HT1080 (cell line): ENCODE measurements at places on chromosomes 5 and 9. TPM values are rescaled to one million over a fixed set of nuclear protein-coding genes. Genes with fewer than 3 reads are reported as not detected.

ZNF462 gene
- 11.6 and 11.9 TPM in 2 replicates for total RNA-seq

CEL gene
- total RNA-seq: 0.45 TPM in 1 of 2 replicates, not detected in the other

GRCh38 chr9:34663303-34663605, 797 bp upstream of the CCL27 start:
- DNase-seq: no peak

DNA sequence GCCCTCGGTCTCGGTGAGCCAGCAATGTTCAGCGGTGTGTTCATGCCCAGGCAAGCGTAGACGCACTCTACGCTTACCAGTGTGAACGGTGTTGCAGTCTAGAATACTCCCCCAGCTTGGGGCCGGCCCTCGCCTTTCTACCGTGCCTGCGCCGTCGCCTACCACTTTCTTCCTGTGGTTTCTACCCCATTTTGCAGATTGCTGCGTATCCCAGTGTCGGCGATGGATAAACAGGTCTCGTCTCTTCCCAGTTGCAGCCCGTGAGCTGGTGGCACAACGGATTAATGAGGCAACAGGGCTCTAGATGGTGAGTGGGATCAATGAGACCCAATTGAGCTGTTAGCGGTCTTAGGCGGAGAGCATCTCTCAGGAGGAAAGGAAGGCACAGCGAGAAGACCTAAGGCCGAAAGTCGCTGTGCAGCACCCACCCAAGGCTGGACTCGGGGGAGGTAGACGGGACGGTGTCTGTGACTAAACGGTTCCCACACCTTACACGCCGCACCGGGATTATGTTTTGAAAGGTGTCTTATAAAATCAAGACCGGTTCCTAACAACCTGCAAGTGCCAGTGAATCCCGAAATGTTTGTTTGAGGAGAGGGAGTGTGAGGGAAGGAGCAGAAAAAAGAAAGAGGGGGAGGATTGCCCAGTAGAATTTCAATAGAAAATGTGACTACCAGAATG, 5.8 kb downstream of the OTP start:
- no peak for DNase-seq

DNA sequence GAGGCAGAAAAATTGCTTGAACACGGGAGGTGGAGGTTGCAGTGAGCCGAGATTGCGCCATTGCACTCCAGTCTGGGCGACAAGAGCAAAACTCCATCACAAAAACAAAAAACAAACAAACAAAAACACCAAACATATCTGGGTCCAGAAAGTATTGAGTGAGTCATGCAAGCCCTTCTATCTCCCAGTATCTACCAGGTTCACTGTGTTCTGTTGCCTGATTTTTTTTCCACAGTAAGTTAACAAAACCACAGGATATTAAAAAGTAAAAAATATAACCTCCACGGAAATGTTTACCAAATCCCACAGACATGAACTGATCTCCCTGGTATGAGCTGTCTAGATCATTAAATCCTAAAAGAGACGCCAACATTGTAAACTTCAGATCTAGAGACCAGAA, 94.4 kb downstream of the ANKH start:
- DNase-seq: no peak

ANKRD31 gene
- total RNA-seq: 0.08 and 0.13 TPM in 2 replicates

CAAP1 gene
- 26.1 and 26.3 TPM in 2 replicates for total RNA-seq

AK8 gene
- not detected in 2 replicates for total RNA-seq

CDKN2B gene
- total RNA-seq: not detected in 2 replicates

SUSD3 gene
- total RNA-seq: not detected in 2 replicates

GRCh38 chr5:132999246-132999645, 27.1 kb downstream of the ZCCHC10 start:
- DNase-seq: no peak

PCDHA4 gene
- 0.06 and 0.07 TPM in 2 replicates for total RNA-seq

DNA sequence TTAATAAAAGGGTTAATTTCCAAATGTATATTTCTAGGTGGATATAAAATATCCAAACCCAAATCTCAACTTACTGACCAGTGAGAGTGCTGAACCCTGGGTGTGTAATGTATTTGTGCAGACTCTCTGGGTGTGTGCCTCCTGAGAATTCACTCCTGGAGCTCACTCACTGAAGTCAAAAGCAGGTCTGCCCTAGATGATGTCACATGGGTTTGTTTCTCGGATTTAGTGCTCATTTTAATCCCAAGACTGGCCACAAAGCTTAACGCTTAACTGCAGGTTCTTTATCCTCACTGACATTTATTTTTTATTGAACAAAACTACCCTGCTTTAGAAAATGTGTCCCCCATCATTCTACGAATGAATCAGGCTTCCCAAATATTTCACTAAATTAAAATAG, 179.4 kb downstream of the PPP2R2B start:
- no peak for DNase-seq

- no peak for DNase-seq
Measured at GRCh38 chr9:126979461-126979860, 64.9 kb downstream of the RALGPS1 start.
